ENCODE measurements at places on chromosomes 5 and 9.
A peak's percentile ranks its signal among the peaks of the same experiment; 100 is the strongest.

DNA sequence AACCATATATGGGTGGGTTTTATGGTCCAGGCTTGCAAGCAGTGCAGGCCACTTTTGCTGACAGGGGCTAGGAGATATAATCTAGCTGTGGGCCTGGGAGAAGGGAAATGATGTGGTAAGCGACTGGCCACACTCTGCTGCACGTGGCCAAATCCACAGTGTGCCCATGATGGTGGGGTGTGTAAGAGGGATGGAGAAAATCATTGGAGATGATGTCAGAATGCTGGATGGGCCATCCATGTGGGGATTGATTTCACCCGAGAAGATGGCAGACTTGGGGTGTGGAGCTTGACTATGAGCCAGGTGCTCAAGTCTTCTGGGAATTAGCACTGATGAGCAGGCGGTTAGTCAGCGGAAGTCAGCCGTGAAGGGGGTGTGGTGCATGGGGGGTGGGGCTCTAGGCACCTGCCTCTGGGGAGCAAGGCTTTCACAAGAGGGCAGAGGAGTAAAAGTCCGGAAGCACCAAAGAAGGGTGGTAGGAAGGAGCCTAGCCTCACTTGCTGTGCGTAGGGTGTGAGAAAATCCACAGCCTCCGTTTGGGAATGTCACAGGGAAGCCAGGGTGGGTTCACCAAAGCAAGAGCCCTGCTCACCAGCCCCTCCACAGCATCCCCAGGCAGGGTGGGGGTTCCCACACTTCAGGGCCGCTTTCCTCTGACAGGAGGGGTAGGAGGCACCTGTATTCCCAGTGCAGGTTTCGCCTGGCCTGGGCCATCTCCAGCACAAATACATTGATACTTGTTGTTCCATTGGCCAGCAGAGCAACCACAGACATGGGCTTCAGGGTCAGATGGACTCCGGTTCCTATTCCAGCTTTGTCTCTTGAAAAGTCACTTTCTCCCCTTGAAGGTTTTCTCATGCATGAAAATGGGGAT is 44.5 kb upstream of the ANGPTL2 start:
- no peaks in the 10 kb centered on the region for H3K27me3 ChIP-seq
- DNase-seq: no peak
- H3K36me3 ChIP-seq: no peaks in the 10 kb centered on the region
- no peaks in the 10 kb centered on the region for H3K4me1 ChIP-seq

DNA sequence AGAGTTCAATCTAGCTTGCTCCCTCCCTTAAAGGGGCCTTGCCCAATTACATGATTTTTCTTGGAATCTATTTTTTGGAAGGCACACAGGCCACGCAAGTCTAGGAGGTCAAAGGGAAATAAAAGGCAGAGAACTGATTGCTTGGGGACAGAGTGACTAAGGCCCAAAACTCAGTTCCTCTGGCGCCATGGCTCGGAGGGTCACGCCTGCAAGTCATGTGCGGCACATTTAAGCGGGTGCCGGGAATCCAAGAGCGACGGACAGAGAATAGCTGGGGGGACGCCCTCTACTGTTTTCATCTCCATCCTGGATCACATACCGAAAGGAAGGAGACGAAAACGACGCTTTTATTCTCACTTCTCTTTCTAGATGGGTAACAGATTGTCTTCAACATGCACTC is 78.6 kb downstream of the FREM1 start:
- no peak overlapping the region for H3K27ac ChIP-seq
- no peaks in the 10 kb centered on the region for H3K36me3 ChIP-seq
- H3K4me1 ChIP-seq: no peaks in the 10 kb centered on the region
- H3K27me3 ChIP-seq: no peaks in the 10 kb centered on the region
- no peak for DNase-seq

GRCh38 chr5:53368516-53368915 is 111.9 kb upstream of the FST start:
- no peak overlapping the region for H3K4me3 ChIP-seq
- H3K27ac ChIP-seq: no peak overlapping the region
- H3K27me3 ChIP-seq: no peaks in the 10 kb centered on the region
- H3K36me3 ChIP-seq: no peaks in the 10 kb centered on the region
- DNase-seq: no peak
- H3K4me1 ChIP-seq: no peaks in the 10 kb centered on the region

- no peaks in the 10 kb centered on the region for H3K36me3 ChIP-seq
- H3K4me3 ChIP-seq: no peak overlapping the region
- H3K27ac ChIP-seq: no peak overlapping the region
These were observed 235.2 kb downstream of the NR3C1 start for GRCh38 chr5:143168171-143168741.

GRCh38 chr5:76570153-76570552 is 53.0 kb downstream of the F2RL2 start:
- H3K36me3 ChIP-seq: peaks cover 5% of the 10 kb centered on the region
- H3K4me1 ChIP-seq: no peaks in the 10 kb centered on the region
- H3K4me3 ChIP-seq: no peak overlapping the region
- DNase-seq: no peak
- H3K27ac ChIP-seq: no peak overlapping the region

GRCh38 chr5:180739271-180739670 is 587 bp downstream of the OR2Y1 start:
- no peak overlapping the region for H3K27ac ChIP-seq
- H3K27me3 ChIP-seq: no peaks in the 10 kb centered on the region
- H3K36me3 ChIP-seq: no peaks in the 10 kb centered on the region
- no peak for DNase-seq

DNA sequence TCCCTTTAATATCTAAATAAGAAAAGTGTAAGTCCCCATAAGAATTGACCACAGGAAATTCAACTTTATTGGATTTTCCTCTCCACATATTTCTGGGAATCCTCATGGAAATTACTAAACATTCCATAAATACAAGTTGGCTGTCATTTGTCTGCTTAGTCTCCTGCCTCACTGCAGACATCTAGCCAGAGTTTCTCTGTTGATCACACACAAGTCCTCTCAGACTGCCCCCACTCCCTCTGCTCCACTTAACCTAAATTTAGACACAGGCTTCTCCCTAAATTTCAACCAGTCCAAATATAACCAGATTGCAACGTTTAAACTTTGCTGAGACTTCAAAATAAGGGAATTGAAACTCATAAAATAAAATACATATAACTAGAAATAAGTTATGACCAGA is 982.1 kb downstream of the DTWD2 start:
- no peak for DNase-seq
- H3K4me1 ChIP-seq: no peaks in the 10 kb centered on the region
- H3K27ac ChIP-seq: no peak overlapping the region
- H3K4me3 ChIP-seq: no peak overlapping the region
- H3K36me3 ChIP-seq: no peaks in the 10 kb centered on the region

DNA sequence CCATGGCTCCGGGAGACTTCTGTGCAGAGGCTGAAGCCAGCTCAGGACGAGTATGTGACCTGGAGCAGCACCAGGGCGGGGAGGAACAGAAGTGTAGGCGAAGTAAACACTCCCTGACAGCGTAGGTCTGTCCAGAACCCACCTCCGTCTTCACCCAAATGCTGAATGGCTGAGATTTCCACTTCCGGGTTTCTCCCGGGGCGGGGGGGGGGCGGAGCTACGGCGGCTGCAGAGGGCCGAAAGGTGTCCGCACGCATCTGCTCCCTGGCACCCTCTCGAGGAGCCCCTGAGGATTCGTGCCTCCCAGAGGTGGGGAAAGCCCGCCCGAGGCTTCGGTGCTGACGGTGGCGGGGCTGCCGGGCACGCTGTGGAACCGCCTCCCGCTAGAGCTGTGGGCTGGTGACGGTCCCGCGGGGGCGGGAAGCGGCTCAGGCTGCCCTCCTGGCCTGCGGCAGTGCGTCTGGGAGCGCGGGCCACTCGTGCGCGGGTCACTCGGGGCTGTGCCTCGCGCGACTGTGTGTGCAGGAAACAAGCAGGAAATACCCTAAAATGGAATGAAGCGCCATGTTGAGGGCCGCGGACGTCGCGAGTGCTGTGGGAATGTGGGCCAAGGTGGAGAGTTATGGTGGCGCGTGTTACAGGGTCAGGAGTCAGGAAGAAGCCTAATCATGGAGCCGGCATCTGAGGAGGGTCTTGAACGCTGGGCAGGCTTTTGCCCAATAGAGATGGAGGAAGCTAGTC is 1425.4 kb downstream of the FOXD4L5 start:
- no peak for DNase-seq
- no peak overlapping the region for H3K27ac ChIP-seq
- no peaks in the 10 kb centered on the region for H3K4me1 ChIP-seq
- no peak overlapping the region for H3K4me3 ChIP-seq

GRCh38 chr9:6186691-6187090 is 28.9 kb upstream of the IL33 start:
- DNase-seq: no peak
- H3K4me3 ChIP-seq: no peak overlapping the region
- no peaks in the 10 kb centered on the region for H3K4me1 ChIP-seq
- H3K36me3 ChIP-seq: no peaks in the 10 kb centered on the region
- no peak overlapping the region for H3K27ac ChIP-seq

DNA sequence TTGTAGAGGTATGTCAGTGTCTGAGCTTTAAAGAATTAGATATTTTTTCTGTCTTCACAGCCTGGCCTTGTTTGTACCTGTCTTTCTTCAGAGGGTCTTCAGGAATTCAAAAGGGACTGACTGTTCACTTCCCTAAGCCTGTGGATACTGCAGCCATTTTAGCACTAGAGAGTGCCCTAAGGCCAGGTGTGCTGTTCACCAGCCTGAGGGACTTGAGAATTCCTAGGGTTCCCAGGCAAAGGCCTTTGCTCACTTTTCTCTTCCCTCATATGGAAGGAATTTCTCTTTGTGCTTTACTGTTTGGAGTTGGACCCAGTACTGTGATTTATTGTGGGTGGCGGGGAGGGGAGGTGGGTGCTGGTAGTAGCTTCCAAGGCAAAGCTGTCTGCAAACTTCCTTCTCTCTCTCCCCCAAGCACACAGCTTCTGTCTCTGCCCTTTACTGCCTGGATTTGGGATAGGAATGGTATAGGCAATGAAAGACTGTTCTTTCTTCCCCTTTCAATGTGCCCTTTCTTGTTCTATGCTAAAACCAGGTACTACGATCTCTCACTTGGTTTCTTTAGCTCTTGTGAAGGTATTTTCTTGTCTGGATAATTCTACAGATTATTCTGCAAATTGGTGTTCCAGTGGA is 9.7 kb upstream of the LRRC70 start:
- no peaks in the 10 kb centered on the region for H3K36me3 ChIP-seq
- no peak for DNase-seq
- H3K27ac ChIP-seq: no peak overlapping the region
- H3K4me1 ChIP-seq: no peaks in the 10 kb centered on the region

GRCh38 chr9:33795281-33795680 is at the start of gene PRSS3:
TSS of gene PRSS3 (plus strand) at chr9:33795561. CDS start at chr9:33795574, 13 bp downstream.
- no peak within 1 kb of the TSS for H3K4me3 ChIP-seq
- DNase-seq: no peak
- H3K27ac ChIP-seq: no peak within 1 kb of the TSS
- no peaks in the 10 kb centered on the region for H3K27me3 ChIP-seq
- H3K36me3 ChIP-seq: no peaks in the 10 kb centered on the region

- H3K36me3 ChIP-seq: no peaks in the 10 kb centered on the region
- no peaks in the 10 kb centered on the region for H3K27me3 ChIP-seq
- H3K4me1 ChIP-seq: no peaks in the 10 kb centered on the region
- no peak overlapping the region for H3K4me3 ChIP-seq
These were observed 40.7 kb downstream of the TLR4 start for GRCh38 chr9:117744856-117745389.

DNA sequence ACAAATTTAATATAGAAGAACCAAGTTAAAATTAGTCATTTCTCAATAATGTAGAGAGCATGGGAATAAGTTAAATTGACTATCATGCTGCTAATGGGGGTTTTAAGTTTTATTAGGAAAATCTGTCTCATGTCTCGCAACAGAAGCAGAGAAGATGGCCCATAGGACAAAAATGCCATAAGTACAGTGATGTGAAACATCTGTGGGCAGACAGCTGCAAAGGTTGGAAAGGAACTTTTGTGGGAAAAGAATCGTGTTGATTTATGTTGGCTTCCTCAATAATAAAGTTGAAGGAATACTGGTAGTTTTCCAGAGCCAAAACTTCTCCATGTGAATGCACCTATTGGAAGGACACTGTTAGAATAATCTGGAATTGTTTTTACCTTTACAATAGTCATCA is 44.8 kb downstream of the VCAN start:
- no peaks in the 10 kb centered on the region for H3K27me3 ChIP-seq
- no peaks in the 10 kb centered on the region for H3K4me1 ChIP-seq
- H3K27ac ChIP-seq: no peak overlapping the region
- no peaks in the 10 kb centered on the region for H3K36me3 ChIP-seq
- DNase-seq: no peak

DNA sequence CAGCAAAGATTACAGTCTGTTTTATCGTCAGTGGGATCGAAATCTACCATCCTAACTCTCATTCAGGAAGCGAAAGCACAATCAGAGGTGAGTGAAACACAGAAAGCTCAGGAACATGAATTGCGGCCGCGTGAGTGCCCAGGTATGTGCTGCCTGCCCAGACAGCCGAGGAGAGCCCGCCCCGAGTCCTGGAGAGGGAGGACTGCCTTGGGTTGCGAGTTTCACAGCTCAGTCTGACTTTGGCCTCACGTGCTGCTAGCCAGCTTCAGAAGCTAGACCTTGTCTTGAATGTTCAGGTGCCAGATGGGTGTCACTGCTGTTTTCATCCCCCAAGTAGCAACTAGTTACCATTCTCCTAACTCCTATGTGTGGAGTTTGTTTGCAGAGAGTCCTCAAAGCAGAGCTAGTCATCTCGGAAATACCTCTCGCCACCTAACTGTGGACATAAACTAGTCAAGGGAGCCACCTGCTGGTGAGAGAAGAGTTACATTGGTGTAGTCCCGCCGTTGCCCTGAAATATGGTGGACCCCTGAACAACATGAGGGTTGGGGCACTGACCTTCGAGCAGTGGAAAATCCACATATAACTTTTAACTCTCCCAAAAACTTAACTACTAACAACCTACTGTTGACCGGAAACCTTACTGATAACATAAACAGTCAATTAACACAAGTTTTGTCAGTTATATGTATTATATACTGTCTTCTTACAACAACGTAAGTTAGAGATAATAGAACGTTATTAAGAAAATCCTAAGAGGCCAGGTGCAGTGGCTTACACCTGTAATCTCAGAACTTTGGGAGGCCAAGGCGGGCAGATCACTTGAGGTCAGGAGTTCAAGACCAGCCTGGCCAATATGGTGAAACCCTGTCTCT is 80.9 kb downstream of the GOLPH3 start:
- H3K36me3 ChIP-seq: no peaks in the 10 kb centered on the region
- H3K27me3 ChIP-seq: no peaks in the 10 kb centered on the region
- peak; percentile 56 for DNase-seq
- H3K4me3 ChIP-seq: no peak overlapping the region
- no peaks in the 10 kb centered on the region for H3K4me1 ChIP-seq

DNA sequence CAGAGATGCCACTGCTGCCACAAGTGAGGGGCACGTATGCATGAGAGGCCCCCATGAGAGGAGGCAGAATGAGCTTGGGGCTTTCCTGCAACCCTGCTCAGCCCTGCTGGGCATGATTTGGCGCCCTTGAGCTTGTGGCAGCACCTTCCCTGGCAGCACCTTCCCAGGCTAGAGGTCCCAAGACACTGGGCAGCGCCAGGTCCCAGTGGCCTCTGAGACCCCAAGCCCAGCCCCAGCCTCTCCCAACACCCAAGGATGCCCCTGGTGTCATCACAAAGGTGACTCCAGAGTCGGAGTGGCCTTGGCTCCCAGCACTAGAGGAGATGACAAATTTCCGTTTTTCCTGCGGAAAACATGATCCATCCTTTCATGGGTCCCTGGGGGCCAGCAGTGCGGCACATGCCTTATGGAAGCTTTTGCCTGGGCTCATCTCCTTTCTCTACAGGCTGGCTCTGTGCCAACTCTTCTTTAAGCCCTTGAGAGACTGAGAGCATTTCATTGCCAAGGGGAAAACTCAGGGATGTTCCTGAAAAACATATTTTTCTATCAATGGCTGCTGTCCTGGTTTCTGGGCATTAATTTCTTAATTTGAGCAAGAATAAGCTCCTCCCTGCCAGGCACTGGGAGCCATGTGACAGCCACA is 77.1 kb upstream of the ADAMTS2 start:
- no peaks in the 10 kb centered on the region for H3K27me3 ChIP-seq
- H3K4me1 ChIP-seq: no peaks in the 10 kb centered on the region
- H3K27ac ChIP-seq: no peak overlapping the region
- DNase-seq: no peak
- no peak overlapping the region for H3K4me3 ChIP-seq

All from naive thymus-derived CD4-positive, alpha-beta T cell (primary cell).